ENCODE measurements at places on chromosomes 11 and 22. TPM values are rescaled to one million over a fixed set of nuclear protein-coding genes. Genes with fewer than 3 reads are reported as not detected.

- peak; percentile 58 for DNase-seq
- peak overlapping the region; percentile 90 for H3K4me3 ChIP-seq
- peaks cover 4% of the 10 kb centered on the region for H3K27me3 ChIP-seq
Observed at GRCh38 chr22:46297151-46297812, 612 bp downstream of the GTSE1 start.

The CDC45 gene
- total RNA-seq, result 103 TPM

- H3K4me1 ChIP-seq, result peaks cover 11% of the 10 kb centered on the region
- H3K27me3 ChIP-seq, result peaks cover 38% of the 10 kb centered on the region
- DNase-seq, result no peak
- H3K36me3 ChIP-seq, result no peaks in the 10 kb centered on the region
- H3K27ac ChIP-seq, result no peak overlapping the region
- H3K4me3 ChIP-seq, result no peak overlapping the region
Observed at GRCh38 chr22:37557321-37558001, 2.8 kb upstream of the CDC42EP1 start.

DNA sequence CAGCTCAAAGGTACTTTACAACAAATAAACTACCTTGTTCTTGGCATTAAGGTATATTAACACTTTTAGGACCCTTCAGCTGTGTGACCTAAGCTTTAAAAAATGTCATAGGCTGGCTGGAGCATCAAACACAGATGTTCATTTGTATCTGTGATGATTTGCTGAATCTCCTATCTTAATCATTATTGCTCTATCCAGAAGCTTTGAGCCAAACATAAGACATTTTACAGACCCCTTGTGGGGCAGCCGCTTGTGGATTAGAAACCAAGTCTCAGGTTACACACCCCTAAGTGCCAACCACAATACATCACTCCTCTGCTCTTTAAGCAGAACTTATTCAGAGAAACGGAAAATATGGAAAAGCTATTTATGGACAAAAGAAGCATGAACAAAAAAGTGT lies 394.2 kb upstream of the CCDC90B start:
- H3K4me3 ChIP-seq, result no peak overlapping the region
- no peaks in the 10 kb centered on the region for H3K4me1 ChIP-seq
- DNase-seq, result no peak
- peaks cover 5% of the 10 kb centered on the region for H3K27me3 ChIP-seq

- H3K4me1 ChIP-seq, result no peaks in the 10 kb centered on the region
- H3K27ac ChIP-seq, result no peak overlapping the region
- H3K27me3 ChIP-seq, result peaks cover 28% of the 10 kb centered on the region
- H3K36me3 ChIP-seq, result no peaks in the 10 kb centered on the region
- peak; percentile 31 for DNase-seq
Observed at GRCh38 chr22:32175683-32176644, 16.9 kb upstream of the C22orf42 start.

DNA sequence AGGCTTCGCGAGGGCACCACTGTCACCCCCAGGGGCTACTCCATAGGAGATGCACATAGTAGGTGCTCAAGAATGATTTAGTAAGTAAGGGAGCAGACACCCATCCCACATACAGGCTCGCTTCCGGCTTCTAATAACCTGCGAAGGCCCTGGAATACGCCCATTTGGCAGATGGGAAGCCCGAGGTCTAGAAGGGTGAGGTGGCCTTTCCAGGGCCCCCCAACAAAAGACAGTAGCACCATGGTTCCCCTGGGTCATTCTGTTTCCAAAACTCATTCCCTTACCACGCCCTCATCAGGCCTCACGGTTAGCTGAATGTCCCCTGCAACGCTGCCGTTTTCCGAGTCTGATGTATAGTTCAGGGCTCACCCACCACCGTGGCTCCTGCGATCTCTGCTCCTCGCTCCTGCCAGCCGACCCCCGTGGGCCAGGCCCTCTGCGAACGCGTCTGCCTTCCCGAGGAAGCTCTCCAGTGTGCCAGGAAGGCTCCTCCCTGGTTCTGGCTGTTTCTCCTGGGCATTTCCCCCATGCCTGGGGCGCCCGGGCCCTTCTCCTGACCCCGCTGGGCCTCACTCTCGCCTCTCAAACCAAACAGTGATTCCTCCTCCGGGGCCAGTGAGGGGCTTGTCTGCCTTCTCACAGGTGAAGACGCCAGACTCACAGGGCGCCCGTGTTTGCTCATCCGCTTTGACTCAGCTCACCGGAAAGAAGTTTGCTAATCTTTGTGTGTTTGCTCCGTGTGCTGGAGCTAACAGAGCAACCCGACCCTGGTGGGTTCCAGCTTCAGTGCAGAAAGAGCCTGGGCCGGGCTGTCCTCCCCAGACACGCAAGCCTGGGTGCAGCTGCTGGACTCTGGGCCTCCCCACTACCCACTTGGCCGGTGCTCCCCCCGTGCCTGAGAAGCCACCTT lies 86.6 kb downstream of the RTL6 start:
- H3K4me3 ChIP-seq, result no peak overlapping the region
- DNase-seq, result no peak
- no peak overlapping the region for H3K27ac ChIP-seq
- H3K4me1 ChIP-seq, result no peaks in the 10 kb centered on the region

DNA sequence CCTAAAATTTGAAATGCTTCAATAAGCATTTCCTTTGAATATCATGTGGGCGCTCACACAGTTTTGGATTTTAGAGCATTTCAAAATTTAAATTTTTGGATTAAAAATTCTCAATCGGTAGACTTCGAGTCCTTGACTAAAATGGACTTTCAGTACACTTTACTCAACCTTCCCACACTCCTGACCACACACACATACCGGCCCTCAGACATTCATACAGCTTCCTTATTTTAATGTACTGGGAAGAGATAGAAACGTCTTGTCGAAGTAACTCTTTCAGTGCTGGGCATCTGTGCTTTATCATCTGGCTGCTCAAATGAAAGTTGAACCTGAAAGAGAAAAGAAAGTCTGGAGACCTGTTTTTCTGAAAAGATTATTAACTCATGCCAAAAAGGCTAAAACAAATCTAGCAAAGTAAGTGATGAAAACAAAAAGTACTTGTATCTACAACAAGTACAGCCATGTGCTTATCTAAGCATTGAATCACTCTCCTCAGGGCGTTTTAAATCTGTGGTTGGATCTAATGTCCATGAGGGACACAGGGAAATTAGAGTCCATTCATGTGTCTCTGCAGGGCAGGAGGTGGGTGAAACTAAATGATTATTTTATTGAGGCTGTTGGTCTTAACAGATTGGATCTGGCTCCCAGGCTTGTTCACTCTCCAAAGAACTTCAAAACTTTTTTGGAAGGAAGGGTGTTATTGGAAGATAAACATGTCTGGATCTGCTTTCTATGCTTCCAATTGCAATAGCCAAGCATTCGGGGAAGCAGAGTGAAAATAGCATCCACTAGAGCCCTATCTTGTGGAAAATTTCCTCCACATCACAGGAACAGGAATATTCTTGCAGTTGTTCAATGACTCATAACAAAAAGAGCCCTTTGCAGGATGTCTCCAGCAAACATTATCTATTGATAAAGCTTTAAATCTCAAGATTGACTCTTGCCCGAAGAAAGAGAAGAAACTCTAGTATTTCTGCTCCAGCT lies 47.0 kb downstream of the CARD18 start:
- no peak for DNase-seq
- H3K27me3 ChIP-seq, result peaks cover 7% of the 10 kb centered on the region
- H3K27ac ChIP-seq, result no peak overlapping the region
- H3K4me3 ChIP-seq, result no peak overlapping the region
- H3K36me3 ChIP-seq, result no peaks in the 10 kb centered on the region
- no peaks in the 10 kb centered on the region for H3K4me1 ChIP-seq

DNA sequence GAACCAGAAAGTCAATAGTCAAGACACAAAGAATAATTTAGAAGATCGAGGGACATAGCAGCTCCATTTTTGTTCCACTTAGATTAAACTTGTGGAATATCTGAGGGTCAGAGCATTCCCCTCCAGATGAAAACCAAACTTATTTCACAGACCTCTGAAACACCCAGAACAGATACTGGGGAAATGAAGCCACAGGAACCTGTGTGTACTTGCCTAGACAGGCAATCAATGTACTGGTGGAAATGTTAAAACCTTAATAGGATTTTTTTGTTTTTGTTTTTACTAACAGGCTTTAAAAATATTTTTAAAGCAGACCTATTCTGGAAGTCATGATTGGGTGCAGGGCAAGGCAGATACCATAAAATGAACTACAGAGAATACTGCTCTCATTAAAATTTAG lies 4.1 kb upstream of the FAR1 start:
- H3K4me3 ChIP-seq, result no peak overlapping the region
- H3K27ac ChIP-seq, result no peak overlapping the region
- peaks cover 4% of the 10 kb centered on the region for H3K36me3 ChIP-seq
- H3K27me3 ChIP-seq, result peaks cover 15% of the 10 kb centered on the region
- peaks cover 12% of the 10 kb centered on the region for H3K4me1 ChIP-seq

DNA sequence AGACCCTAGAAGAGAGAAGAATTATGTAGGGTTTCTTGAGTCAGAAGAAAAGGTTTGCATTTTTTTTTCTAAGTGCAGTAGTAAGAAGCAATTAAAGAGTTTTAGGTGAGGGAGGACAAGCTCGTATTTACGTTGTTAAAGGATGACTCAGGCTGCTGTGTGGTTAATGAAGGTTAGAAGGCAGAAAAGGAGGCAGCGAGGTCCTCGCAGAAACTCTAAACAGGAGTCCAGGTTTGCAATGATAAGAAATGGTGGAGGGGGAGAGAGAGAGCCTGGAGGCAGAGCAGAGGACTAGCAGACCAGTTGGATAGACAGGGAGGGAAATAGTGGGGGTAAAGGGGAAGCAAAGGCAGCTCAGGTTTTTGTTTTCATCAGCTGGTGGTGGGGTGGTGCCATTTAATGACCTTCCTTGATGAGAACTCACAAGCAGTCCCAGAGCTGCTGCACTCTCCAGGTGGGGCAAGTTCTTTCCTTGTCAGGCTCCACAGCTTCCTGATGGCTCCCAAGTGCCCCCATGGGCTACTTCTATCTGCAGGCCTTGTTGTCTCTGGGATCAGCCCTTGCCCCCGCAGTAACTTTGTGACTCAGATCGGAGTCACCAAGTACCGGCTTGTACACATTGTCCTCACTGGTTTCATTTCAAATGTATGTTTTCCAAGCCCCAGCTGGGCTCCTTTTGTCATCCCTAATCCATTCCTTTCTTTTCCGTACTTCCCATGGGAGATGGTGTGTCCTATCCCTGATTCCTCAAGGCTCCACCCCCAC lies 8.3 kb upstream of the INSC start:
- H3K27me3 ChIP-seq, result no peaks in the 10 kb centered on the region
- no peak overlapping the region for H3K27ac ChIP-seq
- peaks cover under 1% of the 10 kb centered on the region for H3K4me1 ChIP-seq

The RCOR2 gene
- total RNA-seq, result 0.37 TPM

DNA sequence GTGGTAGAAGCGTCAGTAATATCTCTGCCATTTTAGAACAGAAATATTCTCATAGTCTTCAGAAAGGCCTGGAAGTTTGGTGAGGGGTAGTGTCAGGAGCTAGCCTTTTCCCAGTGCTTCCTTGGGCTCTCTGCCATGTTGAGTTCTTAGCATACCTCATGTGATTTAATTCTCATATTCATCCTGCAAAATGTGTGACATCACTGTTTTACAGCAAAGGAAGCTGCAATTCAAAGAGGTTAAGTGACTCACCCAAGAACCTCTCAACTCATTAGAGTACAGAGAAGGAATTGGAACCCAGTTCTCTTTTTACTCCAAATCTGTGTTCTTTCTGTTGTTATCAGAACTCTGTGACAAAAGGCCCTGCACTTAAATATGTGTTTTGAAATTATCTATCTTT lies 72.1 kb downstream of the RNF169 start:
- H3K27ac ChIP-seq, result no peak overlapping the region
- peaks cover 32% of the 10 kb centered on the region for H3K4me1 ChIP-seq
- no peak for DNase-seq
- peaks cover 76% of the 10 kb centered on the region for H3K36me3 ChIP-seq

- no peak overlapping the region for H3K27ac ChIP-seq
- H3K36me3 ChIP-seq, result peaks cover 2% of the 10 kb centered on the region
- no peak for DNase-seq
- H3K4me1 ChIP-seq, result peaks cover 81% of the 10 kb centered on the region
- no peak overlapping the region for H3K4me3 ChIP-seq
Observed at GRCh38 chr22:42188808-42189447, 58.3 kb upstream of the CYP2D6 start.

GRCh38 chr22:49628391-49629260 lies 199.0 kb downstream of the BRD1 start:
- H3K27ac ChIP-seq, result no peak overlapping the region
- no peak for DNase-seq
- no peak overlapping the region for H3K4me3 ChIP-seq

GRCh38 chr11:124788521-124788920 lies 11.7 kb downstream of the MSANTD2 start:
- no peak for DNase-seq
- H3K27ac ChIP-seq, result no peak overlapping the region
- no peak overlapping the region for H3K4me3 ChIP-seq
- H3K36me3 ChIP-seq, result no peaks in the 10 kb centered on the region
- H3K27me3 ChIP-seq, result no peaks in the 10 kb centered on the region

DNA sequence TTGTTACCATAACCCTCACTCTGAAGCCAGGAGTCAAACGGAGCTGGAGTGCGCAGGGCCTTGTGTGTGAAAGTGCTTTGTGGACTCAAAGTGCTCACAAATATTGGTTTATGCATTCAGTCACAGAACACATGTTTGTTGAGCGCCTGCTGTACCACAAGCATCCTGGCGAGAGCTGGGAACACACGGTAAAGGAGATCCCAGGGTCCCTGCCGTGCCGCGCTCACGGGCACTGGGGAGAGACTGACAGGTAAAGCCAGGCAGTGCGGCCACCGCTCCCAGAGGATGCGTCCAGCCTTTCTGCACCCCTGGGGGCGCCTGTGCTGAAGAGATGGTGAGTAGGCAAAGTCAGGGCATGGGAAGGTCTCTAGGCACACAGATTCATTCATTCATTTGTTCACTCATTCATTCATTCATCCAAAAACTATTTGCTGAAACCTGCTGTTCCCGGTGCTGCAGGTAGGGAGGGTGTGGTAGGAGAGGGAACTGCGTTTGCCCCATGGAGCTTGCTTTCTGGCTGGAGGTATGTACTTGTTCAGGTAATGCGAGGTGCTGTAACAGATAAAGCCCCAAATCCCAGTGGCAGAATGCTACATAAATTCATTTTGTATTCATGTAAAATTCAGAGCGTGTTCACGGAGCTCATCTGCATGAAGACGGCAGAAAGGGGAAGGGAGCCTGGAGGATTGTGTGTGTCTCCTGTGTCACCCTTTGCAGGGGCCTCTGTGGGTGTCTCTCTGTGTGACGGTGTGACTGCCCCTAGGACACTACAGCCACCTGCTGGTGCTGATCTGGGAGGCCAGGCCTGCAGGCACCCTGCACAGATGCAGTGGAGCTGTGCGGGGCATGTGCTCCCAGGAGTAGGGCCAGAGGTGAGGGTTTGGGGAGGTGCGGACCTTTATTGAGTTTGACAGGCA lies 167.0 kb upstream of the B3GAT1 start:
- H3K27ac ChIP-seq, result no peak overlapping the region
- H3K27me3 ChIP-seq, result peaks cover 9% of the 10 kb centered on the region
- no peak overlapping the region for H3K4me3 ChIP-seq
- DNase-seq, result peak; percentile 26
- no peaks in the 10 kb centered on the region for H3K36me3 ChIP-seq

The OR52A1 gene
- total RNA-seq, result not detected

DNA sequence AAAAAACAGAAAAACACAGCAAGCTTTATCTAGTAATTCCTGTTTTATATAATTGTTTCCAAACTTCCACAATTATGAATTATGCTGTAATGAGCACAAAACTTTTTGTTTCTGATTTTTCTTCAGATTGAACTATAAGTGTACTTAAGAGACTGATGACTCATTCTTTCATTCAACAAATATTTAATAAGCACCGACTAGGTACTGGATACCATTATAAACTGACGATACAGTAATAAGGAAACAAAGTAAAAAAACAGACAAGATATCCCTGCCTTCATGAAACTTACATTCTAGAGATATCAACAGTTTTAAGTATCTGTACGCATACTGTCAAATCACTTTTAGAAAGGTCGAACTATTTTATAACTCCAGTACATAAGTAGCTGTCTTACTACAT lies 78.6 kb downstream of the ME3 start:
- peak overlapping the region; percentile 52 for H3K27ac ChIP-seq
- H3K27me3 ChIP-seq, result no peaks in the 10 kb centered on the region
- peaks cover 68% of the 10 kb centered on the region for H3K4me1 ChIP-seq
- no peak for DNase-seq
- H3K36me3 ChIP-seq, result peaks cover 21% of the 10 kb centered on the region
- H3K4me3 ChIP-seq, result no peak overlapping the region

All from activated CD4-positive, alpha-beta T cell treated with anti-CD3 and anti-CD28 coated beads for 36 hours (primary cell).